ENCODE measurements at places on chromosomes 2 and 18. TPM values are rescaled to one million over a fixed set of nuclear protein-coding genes. Genes with fewer than 3 reads are reported as not detected.

DNA sequence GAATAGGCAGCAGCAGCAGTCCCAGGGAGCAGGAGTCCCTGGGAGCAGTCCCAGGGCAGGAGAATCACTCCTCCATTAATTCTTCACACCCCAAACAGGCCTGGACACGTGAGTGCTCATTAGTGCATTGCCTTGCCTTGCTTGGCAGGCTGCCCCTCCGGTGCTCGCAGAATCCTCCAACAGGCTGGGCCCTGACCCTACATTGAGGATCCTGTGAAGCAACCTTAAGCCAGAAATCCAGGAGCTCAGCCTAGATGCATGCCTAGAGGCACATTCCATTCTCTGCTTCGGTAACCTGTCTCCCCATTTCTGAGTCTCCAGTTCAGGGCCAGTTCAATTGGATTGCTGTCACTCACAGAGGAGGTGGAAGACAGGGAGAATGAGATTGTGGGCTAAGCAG is 97.4 kb upstream of the LRATD1 start:
- DNase-seq = no peak

- DNase-seq = no peak
Observed at GRCh38 chr2:16466821-16467151, 198.8 kb downstream of the CYRIA start.

GRCh38 chr2:187180529-187180928 is 267.5 kb downstream of the CALCRL start:
- DNase-seq = no peak

GRCh38 chr2:48982887-48983435 is 171.4 kb downstream of the FSHR start:
- DNase-seq = no peak

DNA sequence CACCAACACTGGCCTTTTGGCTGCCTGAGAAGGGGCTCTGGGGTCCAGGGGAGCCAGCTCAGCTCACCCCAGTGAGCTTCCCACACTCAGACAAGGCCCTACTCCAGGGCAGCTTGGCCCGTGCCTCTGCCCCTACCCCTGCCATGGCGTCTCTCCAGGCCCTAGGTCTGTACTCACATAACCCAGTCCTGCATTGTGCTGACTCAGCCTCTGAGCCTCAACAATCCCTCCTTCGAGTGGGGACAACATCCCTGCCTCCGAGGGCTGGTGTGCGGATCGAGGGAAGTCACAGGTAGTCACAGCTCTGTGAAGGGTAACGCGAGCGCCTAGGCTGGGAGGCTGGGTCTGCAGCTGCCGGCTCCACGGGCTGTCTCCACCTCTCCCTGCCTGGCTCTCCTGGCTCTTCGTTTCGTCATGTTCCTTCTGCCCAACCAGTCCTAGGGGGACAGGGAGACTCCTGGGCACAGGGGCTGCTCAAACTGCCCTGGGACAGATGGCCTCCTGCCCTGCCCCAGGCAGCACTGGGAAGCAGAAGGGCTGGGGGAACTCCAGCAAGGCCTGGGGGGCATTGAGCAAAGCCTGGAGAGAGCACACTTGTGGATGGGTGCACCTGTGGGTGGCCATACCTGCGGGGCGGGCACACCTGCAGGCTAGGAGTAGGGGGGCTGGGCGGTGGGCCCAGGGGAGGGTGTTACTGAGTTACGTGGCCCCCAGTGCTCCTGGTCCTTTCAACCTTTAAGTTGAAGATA is 74.6 kb downstream of the RRM2 start:
- no peak for DNase-seq

- no peak for DNase-seq
Observed at GRCh38 chr2:134758633-134759032, 39.8 kb upstream of the TMEM163 start.

- no peak for DNase-seq
Observed at GRCh38 chr2:223952280-223952968, 4.8 kb upstream of the MRPL44 start.

DNA sequence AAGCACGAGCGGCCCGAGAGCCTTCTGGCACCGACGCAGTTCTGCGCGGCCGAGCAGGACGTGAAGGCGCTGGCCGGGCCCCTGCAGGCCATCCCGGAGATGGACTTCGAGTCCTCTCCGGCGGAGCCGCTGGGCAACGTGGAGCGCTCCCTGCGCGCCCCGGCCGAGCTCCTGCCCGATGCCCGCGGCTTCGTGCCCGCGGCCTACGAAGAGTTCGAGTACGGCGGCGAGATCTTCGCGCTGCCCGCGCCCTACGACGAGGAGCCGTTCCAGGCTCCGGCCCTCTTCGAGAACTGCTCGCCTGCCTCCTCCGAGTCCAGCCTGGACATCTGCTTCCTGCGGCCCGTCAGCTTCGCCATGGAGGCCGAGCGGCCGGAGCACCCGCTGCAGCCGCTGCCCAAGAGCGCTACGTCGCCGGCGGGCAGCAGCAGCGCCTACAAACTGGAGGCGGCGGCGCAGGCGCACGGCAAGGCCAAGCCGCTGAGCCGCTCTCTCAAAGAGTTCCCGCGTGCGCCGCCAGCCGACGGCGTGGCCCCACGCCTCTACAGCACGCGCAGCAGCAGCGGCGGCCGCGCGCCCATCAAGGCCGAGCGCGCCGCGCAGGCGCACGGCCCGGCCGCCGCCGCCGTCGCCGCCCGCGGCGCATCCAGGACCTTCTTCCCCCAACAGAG is 70.4 kb downstream of the ARHGEF33 start:
- DNase-seq = peak; percentile 89

DNA sequence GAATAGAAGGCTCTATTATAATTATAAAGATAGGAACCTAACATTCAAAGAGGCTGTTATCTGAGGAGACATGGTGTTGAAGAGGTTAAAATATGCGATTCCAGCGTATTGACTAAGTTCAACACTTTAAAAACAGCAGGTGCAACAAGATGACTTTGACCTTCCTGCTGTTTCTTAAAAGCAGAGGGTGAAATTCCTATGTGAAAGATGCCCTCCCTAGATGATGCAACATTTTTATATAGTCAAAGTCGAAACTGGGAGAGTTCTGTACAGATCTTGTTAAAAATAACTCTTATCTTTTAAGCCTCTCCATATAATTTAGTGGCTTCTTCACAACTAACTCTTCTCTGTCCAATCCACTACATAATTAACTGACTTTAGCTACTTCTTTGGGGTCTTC is 4.4 kb upstream of the ACKR3 start:
- no peak for DNase-seq

- DNase-seq = peak; percentile 65
Observed at GRCh38 chr2:48589170-48589767, 28.4 kb upstream of the GTF2A1L start.

DNA sequence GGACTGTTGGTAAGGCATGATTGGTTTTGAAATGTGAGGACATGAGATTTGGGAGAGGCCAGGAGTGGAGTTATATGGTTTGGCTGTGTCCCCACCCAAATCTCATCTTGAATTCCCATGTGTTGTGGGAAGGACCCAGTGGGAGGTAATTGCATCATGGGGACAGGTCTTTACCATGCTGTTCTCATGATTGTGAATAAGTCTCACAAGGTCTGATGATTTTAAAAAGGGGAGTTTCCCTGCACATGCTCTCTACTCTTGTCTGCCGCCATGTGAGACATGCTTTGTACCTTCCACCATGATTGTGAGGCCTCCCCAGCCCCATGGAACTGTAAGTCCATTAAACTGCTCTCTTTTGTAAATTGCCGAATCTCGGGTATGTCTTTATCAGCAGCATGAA is 5.4 kb downstream of the CMPK2 start:
- no peak for DNase-seq

- DNase-seq = no peak
Observed at GRCh38 chr2:113067681-113068080, at the start of gene IL1F10. TSS of gene IL1F10 (plus strand) at chr2:113067970. CDS start at chr2:113072739, 4,769 bp downstream.

- no peak for DNase-seq
Observed at GRCh38 chr2:46416280-46416679, 63.1 kb upstream of the TMEM247 start.

DNA sequence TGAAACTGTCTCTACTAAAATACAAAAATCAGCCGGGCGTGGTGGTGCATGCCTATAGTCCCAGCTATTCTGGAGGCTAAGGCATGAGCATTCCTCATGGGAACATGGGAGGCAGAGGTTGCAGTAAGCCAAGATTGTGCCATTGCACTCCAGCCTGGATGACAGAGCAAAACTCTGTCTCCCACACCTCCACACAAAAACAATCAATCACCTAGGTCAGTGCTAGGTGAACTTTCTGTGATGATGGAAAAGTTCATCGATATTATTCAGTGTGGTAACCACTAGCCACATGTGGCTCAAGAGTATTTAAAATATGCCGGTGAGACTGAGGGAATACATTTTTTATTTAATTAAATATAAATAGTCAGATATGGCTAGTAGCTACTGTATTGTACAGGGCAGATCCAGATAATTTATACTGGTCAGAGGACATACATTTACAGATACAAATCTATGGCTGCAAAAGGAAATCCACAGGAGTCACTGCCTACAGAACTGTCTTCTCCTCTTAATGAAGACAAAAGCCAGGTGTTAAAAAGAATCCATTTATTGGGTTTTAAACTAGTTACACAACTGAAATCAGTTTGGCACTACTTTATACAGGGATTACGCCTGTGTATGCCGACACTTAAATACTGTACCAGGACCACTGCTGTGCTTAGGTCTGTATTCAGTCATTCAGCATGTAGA is 3.9 kb upstream of the GPR75 start:
- DNase-seq = no peak

DNA sequence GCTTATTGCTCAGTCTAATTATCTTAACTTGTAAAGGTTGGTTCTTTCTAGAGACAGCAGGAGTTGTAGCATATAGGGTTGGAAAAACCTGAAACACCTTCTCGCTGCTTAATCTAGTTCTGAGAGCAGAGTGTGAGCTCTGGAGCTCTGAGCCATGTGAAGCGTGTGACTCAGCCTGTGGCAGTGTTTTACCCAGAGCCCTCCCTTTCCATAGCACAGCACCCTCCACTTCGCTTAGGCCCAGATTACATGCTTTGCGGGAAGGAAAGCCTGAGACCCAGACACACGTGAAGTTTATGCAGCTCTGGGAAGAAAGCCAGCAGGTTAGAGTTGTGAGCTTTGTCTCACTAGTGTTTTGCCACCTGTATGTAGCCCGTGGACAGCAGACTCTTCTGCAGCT is 74.5 kb downstream of the INPP4A start:
- DNase-seq = no peak

DNA sequence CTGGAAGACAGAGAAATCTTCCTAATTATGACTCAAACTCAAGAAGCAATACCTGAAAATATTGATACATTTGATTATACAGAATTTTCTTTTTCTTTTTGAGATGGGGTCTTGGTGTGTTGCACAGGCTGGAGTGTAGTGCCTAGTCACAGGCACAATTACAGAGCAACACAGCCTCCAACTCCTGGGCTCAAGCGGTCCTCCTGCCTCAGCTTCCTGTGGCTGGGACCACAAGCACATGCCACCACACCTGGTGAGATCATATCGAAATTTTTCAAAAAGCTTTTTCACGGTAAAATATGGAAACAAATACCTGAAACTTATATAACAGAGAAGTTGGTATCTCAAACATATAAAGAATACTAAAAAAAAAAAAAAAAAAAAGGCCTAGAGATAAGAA is 27.9 kb downstream of the TGFBRAP1 start:
- no peak for DNase-seq

- DNase-seq = no peak
Observed at GRCh38 chr2:155815851-155816250, 516.7 kb downstream of the NR4A2 start.

DNA sequence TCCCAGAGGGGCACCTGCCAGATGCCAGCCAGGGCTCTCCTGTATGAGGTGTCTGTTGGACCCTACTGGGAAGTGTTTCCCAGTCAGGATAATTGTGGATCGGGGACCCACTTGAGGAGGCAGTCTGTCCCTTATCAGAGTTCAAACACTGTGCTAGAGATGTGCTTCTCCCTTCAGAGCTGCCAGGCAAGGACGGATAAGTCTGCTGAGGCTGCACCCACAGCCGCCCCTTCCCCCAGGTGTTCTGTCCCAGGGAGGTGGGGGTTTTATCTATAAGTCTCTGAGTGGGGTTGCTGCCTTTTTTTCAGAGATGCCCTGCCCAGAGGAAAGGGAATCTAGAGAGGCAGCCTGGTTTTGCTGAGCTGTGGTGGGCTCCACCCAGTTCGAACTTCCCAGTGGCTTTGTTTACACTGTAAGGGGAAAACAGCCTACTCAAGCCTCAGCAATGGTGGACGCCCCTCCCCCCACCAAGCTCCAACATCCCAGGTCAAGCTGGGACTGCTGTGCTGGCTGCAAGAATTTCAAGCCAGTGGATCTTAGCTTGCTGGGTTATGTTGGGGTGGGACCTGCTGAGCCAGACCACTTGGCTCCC is 324.0 kb upstream of the SETBP1 start:
- DNase-seq = no peak

- no peak for DNase-seq
Observed at GRCh38 chr18:76484749-76485387, 10.2 kb downstream of the ZNF516 start.

- no peak for DNase-seq
Observed at GRCh38 chr18:50629148-50629631, 69.3 kb downstream of the MAPK4 start.

DNA sequence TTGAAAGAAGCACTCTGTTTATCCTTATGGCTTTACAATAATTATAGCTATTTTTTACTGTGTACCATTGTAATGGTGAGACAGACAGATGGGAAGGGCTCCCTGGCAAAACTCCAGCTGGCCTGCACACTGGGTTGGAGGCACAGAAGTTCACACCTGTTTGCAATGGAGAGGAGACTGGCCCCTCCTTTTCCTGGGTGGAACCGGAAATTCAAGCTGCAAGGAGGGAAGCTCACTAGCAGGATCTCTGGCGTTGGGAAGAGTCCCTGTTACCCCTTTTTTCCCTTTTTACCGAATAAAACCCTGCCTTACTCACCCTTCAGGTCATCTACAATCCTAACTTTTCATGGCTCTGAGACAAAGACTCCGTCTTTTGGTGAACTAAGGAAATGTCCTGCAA is 100.3 kb upstream of the TFPI start:
- DNase-seq = no peak

DNA sequence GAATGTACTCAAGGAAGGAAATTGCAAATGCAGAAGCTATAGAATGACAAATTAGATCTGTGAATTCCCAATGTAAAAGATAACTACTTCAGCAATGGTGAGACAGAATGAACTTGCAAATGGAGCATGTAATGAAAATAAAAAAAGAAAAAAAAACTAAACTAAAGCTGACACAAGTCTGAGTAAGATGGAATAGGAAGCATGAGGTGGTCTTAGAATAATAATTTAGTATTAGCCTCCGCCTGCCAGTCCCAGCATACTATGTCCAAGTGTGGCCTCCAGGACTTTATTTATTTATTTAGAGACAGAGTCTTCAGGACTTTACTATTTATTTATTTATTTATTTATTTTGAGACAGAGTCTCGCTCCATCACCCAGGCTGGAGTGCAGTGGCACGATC is 37.4 kb upstream of the SLC39A10 start:
- no peak for DNase-seq

- no peak for DNase-seq
Observed at GRCh38 chr2:129330504-129330903, 649.0 kb upstream of the RAB6C start.

CNTNAP5 gene
- not detected for polyA plus RNA-seq

RTP5 gene
- polyA plus RNA-seq = 0.05 TPM

CFC1 gene
- 0.25 TPM for polyA plus RNA-seq

M1AP gene
- 0.07 TPM for polyA plus RNA-seq

MC5R gene
- polyA plus RNA-seq = not detected

WDSUB1 gene
- 8.9 TPM for polyA plus RNA-seq

CNDP1 gene
- polyA plus RNA-seq = 0.05 TPM

SLC5A7 gene
- polyA plus RNA-seq = 0.09 TPM

ZNF532 gene
- 21.1 TPM for polyA plus RNA-seq

ANKRD62 gene
- polyA plus RNA-seq = not detected
